ENCODE measurements at places on chromosomes 1 and 21. TPM values are rescaled to one million over a fixed set of nuclear protein-coding genes. Genes with fewer than 3 reads are reported as not detected.
A peak's percentile ranks its signal among the peaks of the same experiment; 100 is the strongest.

- H3K27ac ChIP-seq: peak overlapping the region; percentile 77
- peaks cover 20% of the 10 kb centered on the region for H3K4me1 ChIP-seq
- H3K36me3 ChIP-seq: peaks cover 100% of the 10 kb centered on the region
- no peaks in the 10 kb centered on the region for H3K27me3 ChIP-seq
- peak; percentile 89 for DNase-seq
- no peak overlapping the region for H3K4me3 ChIP-seq
These were observed 19.4 kb downstream of the NADK start for GRCh38 chr1:1758692-1759455.

- no peaks in the 10 kb centered on the region for H3K36me3 ChIP-seq
- DNase-seq: no peak
- no peak overlapping the region for H3K4me3 ChIP-seq
These were observed 57.9 kb downstream of the FMN2 start for GRCh38 chr1:240149484-240150094.

GRCh38 chr21:42671778-42672593 is 18.6 kb downstream of the PDE9A start:
- no peak overlapping the region for H3K4me3 ChIP-seq
- no peak for DNase-seq
- H3K4me1 ChIP-seq: peaks cover 8% of the 10 kb centered on the region
- H3K27me3 ChIP-seq: no peaks in the 10 kb centered on the region
- no peak overlapping the region for H3K27ac ChIP-seq

DNA sequence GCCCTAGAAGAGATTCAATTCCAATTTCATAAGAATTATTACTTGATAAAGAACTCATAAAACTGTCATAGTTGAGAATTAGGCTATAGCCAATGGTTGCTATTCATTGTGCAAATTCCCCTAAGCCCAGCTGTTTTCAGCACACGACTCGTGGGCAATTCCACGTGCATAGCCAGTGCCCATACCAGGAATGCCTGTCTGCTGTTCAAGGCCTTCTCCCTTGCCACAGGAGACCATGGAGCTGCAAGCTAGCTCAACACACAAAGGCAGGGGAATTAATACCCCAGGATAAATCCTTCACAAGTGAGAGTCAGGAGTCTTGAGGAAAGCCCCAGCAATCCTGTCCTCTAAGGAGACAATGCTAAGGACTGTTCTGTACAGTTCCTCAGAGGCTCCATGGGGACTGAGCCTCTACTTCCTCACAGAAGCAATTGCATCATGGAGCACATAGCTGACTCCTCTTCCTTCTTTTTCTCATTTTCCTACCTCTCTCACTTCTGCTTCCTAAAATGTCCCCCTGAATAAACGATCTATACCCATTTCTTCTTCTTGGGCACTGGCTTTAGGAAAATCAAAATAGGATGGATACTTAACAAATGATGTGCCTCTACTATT is 19.1 kb upstream of the CHRM3 start:
- no peaks in the 10 kb centered on the region for H3K36me3 ChIP-seq
- no peaks in the 10 kb centered on the region for H3K4me1 ChIP-seq
- H3K27me3 ChIP-seq: no peaks in the 10 kb centered on the region

- no peak overlapping the region for H3K27ac ChIP-seq
- no peak overlapping the region for H3K4me3 ChIP-seq
- peaks cover 10% of the 10 kb centered on the region for H3K4me1 ChIP-seq
- no peaks in the 10 kb centered on the region for H3K36me3 ChIP-seq
These were observed 67.8 kb downstream of the FASLG start for GRCh38 chr1:172726740-172727139.

- DNase-seq: no peak
- H3K27me3 ChIP-seq: peaks cover 3% of the 10 kb centered on the region
- H3K4me3 ChIP-seq: no peak overlapping the region
- no peaks in the 10 kb centered on the region for H3K36me3 ChIP-seq
- no peaks in the 10 kb centered on the region for H3K4me1 ChIP-seq
These were observed 157.3 kb upstream of the PTGFR start for GRCh38 chr1:78333502-78333901.

DNA sequence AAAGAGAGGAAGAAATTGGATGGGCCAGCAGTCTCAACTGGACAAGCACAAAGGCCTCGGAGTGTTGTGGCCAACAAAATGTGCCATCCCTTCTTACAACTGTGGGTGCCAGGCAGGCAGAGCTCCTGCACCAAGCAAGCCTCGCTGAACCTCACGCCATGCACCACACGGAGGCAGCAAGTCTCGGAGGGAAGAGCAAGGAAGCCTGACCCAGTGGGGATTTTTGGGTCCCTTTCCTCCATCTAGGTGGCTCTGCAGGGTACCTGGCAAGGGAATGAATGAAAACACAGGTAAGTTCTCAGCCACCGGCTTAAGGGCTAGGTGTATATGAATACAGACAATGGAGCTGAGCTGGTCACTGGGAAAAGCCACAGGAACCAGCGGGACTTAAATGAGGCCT is 40.8 kb downstream of the HSD3B1 start:
- H3K36me3 ChIP-seq: no peaks in the 10 kb centered on the region
- H3K4me1 ChIP-seq: no peaks in the 10 kb centered on the region
- H3K4me3 ChIP-seq: no peak overlapping the region

DNA sequence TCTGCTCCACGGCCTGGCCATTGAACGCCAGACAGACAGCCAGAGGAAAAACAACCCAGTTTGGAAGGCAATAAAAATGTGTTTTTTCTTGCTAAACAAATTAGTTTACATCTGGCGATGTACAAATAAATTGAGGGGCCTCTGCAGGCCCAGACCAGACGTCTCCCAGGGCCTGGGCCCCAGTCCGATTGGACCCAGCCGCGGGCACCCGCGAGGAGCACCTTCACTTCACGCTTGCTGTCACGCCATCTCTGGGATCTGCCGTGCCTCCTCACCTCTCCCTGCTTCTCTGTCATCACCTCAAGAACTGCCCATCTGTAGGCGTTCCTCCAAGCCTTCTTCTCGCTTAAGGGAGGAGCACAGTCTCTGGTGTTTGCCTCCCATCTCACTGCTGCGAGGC is 61.5 kb downstream of the GLIS1 start:
- H3K36me3 ChIP-seq: no peaks in the 10 kb centered on the region
- no peak for DNase-seq
- H3K27ac ChIP-seq: no peak overlapping the region

- H3K27me3 ChIP-seq: no peaks in the 10 kb centered on the region
- no peak for DNase-seq
- H3K4me1 ChIP-seq: peaks cover 4% of the 10 kb centered on the region
- H3K27ac ChIP-seq: no peak overlapping the region
These were observed 112.8 kb downstream of the DHRS3 start for GRCh38 chr1:12505231-12505630.

GRCh38 chr1:246709835-246710234 is 14.4 kb upstream of the SCCPDH start:
- no peaks in the 10 kb centered on the region for H3K4me1 ChIP-seq
- no peaks in the 10 kb centered on the region for H3K36me3 ChIP-seq
- peak overlapping the region; percentile 60 for H3K27ac ChIP-seq
- H3K27me3 ChIP-seq: peaks cover 7% of the 10 kb centered on the region
- no peak for DNase-seq
- H3K4me3 ChIP-seq: no peak overlapping the region

DNA sequence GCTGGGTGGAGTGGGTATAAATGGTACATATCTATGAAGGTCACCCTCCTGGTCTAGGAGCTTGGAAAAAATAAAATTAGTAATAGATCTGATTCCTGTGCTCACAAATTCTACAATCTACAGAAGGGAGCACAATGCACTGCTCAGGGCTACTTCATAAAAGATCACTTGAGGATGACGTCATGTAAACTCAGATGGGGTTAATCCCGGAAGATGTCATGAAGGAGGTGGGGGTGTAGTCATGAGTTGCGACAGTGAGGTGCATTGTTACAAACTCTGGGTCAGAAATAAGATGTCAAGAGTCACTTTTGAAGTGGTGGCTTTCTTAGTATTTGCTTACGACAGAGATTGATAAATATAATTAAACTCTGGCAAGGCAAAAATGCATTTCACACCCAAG is 68.2 kb downstream of the LHX9 start:
- H3K36me3 ChIP-seq: no peaks in the 10 kb centered on the region
- no peak overlapping the region for H3K27ac ChIP-seq
- no peak overlapping the region for H3K4me3 ChIP-seq
- no peaks in the 10 kb centered on the region for H3K4me1 ChIP-seq
- DNase-seq: no peak
- no peaks in the 10 kb centered on the region for H3K27me3 ChIP-seq

GRCh38 chr1:16180291-16180824 is 24.5 kb upstream of the EPHA2 start:
- no peak for DNase-seq
- peaks cover 34% of the 10 kb centered on the region for H3K4me1 ChIP-seq
- H3K36me3 ChIP-seq: no peaks in the 10 kb centered on the region
- H3K27me3 ChIP-seq: no peaks in the 10 kb centered on the region

DNA sequence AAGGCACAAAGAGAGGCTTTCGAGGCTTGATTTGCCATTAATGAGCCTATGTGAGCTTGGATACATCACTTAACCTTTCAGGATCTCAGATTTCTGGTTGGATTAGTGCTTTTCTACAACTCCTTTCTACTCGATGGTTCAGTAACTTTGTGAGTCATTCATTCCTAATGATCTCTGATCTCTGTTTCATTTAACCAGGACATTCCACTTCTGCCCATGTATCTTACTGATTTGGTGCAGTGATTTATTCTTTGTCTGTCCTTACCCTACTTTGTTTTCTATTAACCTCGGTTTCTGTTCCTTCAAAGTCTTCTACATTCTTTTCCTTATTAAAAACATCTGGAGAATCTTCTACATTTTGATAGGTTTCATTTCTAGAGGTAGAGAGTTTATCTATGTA is 94.6 kb upstream of the ZBTB18 start:
- H3K27ac ChIP-seq: no peak overlapping the region
- no peaks in the 10 kb centered on the region for H3K4me1 ChIP-seq
- no peaks in the 10 kb centered on the region for H3K36me3 ChIP-seq
- peaks cover 3% of the 10 kb centered on the region for H3K27me3 ChIP-seq
- no peak for DNase-seq

DNA sequence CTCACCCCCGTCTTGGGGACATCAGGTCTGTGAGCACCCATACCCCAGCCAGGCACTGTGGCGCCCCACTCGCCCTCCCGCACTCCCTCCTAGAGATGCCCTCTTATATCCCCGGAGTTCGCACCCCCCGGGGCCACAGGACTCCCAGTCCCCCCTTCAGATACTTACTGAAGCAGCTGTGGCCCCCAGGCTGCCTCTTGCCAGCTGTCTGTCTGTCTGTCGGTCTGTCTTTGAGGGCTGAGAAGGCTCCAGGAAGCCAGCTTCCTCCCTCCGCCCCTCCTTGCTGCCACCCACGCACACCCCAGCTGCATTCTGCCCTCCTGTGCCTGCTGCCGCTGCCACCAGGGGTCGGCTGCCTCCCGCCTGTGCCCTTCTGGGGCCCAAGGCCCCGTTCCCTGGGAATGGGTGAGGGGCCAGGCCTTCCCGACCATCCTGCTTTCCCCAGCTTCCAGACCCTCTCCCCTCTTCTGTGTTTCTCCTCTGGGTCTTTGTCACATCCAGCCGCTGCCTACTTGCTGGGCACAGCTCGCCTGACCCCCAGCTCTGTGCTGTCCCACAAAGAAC is at the start of gene PTPN7:
PTPN7 (minus strand) TSS at position 226 of the 564 bp plus-strand sequence. CDS start 1,200 bp downstream, outside the sequence.
- peaks cover 26% of the 10 kb centered on the region for H3K36me3 ChIP-seq
- DNase-seq: peak; percentile 96

DNA sequence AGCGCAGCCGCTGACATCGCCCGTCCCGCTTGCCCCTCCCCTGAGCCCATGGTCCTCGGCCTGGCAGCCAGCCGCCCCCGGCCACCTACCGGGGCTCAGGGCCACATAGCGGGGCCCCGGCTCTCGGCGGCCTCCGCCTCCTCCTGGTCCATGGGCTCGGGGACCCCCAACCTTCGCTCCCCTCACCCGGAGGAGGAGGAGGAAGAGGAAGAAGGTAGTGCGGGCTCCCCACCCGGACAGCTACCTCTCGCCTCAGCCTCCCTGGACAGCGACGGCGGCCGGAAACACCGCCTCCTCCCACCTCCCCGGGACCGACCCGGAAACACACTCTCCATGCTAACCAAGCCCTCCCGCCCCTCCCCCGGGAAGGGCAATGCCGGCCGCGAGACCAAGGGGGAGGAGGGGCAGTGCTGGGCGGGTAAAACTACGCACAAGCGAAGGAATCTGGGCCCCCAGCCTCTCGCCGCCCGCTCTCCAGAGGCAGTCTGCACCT is at the start of gene KIAA0319L:
KIAA0319L (minus strand) TSS at position 286 of the 493 bp plus-strand sequence. CDS start 2,912 bp downstream, outside the sequence.
- H3K36me3 ChIP-seq: peaks cover 19% of the 10 kb centered on the region
- peak; percentile 97 for DNase-seq

Gene MXRA8
- polyA plus RNA-seq: 57.5 TPM

Gene FCRL6
- polyA plus RNA-seq: 1.0 TPM

Gene TFAP2E
- polyA plus RNA-seq: 3.4 TPM

Gene RBM15
- polyA plus RNA-seq: 4.1 TPM

Gene SDC3
- polyA plus RNA-seq: 8.0 TPM

Gene CHRM3
- polyA plus RNA-seq: 0.32 TPM

Gene SLC6A17
- 0.02 TPM for polyA plus RNA-seq

Gene RER1
- polyA plus RNA-seq: 77.0 TPM

Gene LCE1C
- not detected for polyA plus RNA-seq

Gene FAM151A
- polyA plus RNA-seq: 2.9 TPM

Gene C1orf94
- polyA plus RNA-seq: not detected

Gene MAST2
- polyA plus RNA-seq: 4.1 TPM

Gene NPHS2
- not detected for polyA plus RNA-seq

Gene PPT1
- 86.8 TPM for polyA plus RNA-seq

Gene OSCP1
- 0.76 TPM for polyA plus RNA-seq

Measured in spleen (tissue), 13 donors.